PC-9 (cell line): ENCODE measurements at places on chromosomes 2 and 18. TPM values are rescaled to one million over a fixed set of nuclear protein-coding genes. Genes with fewer than 3 reads are reported as not detected.

Gene HRH4
- total RNA-seq: 0.18 TPM in 1 of 2 replicates, not detected in the other

Gene DOK6
- total RNA-seq: not detected in 2 replicates

Gene DUSP19
- total RNA-seq: 6.2 and 8.6 TPM in 2 replicates

Gene TUBB8B
- total RNA-seq: not detected in 2 replicates

Gene MATN3
- 1.0 and 1.9 TPM in 2 replicates for total RNA-seq

Gene DNAJC5G
- total RNA-seq: not detected in 2 replicates

Gene HOXD13
- not detected in 2 replicates for total RNA-seq

Gene IL18R1
- total RNA-seq: 1.9 and 3.4 TPM in 2 replicates

Gene SLC4A5
- 1.2 TPM in 1 of 2 replicates, not detected in the other for total RNA-seq

Gene ZNF892
- 2.8 and 3.1 TPM in 2 replicates for total RNA-seq

Gene ING5
- 79.7 and 106 TPM in 2 replicates for total RNA-seq

Gene ALPP
- total RNA-seq: 47.5 and 57.8 TPM in 2 replicates

Gene LTBP1
- total RNA-seq: 10.3 and 10.4 TPM in 2 replicates

Gene INHA
- total RNA-seq: 5.2 and 9.1 TPM in 2 replicates

Gene CFAP221
- total RNA-seq: not detected in 2 replicates

DNA sequence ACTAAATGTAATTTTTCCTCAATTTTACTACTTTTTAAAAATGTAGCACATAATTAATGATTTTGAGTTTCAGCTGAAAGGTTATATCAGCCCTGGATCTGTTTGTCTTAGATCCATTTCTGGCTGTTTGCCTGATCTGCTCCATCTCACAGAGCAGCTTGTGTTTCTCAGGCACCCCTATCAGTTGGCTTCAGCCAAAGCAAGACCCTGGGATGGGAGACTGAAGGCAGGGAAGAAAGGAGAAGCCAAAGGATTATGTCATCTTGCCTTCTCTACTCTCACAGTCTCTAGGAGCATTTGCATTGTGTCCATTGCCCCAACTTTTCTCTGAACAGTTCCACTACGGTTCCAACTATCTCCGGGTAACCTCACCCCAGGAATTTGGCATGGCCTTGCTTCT, 110.5 kb downstream of the CCDC148 start:
- no peak for DNase-seq

GRCh38 chr2:227848586-227848985, 22.8 kb upstream of the DAW1 start:
- peak; percentile 53 for DNase-seq

GRCh38 chr18:3706279-3707097, 256.5 kb downstream of the TGIF1 start:
- DNase-seq: no peak

DNA sequence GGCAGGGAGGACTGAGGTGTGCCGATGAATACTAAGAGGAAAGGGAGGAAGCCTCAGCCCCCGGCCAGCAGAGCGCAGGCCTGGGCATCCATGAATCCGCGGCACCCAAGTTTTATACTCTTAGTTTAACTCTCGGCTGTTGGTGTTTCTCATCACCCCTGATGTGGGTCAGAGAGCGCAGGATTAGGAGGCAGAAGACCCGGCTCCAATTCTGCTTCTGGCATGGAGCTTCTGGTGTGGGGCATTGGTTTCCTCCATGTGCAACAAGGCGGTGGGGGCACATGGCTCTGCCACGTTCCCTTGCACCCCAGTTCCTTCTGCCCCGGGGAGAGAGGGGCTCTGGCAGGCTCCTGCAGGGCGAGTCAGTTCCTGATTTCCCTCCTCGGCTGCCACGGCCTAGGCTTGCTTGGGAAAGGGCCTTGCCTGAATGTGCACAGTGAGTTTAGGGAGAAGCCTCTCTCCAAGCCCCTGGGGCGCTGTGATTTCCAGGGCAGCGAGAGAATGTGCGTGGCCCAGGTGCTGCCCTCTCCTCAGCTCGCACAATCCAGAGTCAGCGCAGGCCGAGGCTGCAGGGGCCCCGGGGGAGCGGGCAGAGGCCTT, 36.2 kb upstream of the DNMT3A start:
- no peak for DNase-seq

DNA sequence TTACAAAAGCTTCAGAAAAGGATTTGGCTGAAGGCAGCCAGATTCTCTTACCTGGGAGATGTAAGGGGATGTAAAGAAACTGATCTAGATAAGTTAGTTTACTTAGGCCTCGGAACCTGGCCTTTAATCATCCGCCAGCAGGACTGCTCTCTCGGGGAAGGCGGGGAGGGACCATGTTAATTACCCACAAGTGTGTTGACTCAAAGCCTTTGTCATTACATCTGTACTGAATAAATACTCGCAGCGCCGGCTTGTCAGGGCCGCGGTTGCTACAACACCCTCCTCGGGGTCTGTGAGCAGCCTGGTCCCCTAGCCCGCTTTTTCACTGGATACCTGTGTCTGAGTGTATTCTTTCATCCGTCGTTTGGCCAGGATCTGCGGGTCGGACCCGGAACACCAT, 6.7 kb downstream of the CHMP3 start:
- DNase-seq: no peak

DNA sequence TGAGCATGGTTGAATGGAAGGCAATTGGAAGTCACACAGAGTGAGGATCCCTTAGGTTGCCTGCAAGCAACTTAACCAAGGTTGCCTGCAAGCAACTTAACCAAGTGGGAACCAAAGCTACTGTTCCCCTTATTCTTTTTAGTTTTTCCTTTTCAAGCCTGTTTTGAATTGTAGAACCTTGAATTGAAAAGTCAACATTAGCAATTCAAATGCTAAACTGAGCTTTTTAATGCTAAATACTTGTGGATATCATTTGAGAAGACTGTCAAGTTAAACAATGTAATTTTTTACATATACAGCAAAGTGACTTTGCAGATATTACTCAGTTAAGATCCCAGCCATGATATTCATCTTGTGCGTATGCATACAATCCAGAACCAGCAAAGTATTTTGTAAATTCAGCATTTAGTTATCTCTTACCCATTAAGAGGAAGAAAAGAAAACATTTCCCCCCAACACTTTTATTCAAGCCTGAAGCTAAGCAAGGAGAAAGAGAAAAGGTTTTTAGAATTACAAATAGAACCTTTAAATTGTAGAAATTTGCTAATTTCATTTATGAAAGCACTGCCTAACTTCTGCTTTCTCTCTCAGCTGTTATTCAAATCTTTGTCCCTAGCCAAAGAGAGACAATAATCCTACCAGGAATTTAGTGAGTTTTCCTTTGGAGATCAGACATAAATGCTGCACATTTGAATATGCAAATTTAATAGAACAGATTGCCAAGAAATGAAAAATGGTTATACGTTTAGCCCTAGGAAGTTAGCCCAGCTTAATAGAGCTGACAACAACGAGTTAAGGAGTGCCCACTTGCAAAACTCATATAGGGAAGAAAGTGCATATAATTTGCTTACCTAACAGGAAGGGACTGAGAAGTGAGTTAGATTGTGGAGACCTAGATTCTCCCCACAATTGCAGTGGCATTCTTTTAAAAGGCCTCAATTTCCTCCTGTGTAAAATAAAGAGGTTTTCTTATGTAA, 643.2 kb upstream of the PIK3C3 start:
- no peak for DNase-seq

- DNase-seq: no peak
These were observed 239.8 kb downstream of the BCL11A start for GRCh38 chr2:60313470-60314172.

GRCh38 chr2:148430101-148430500, 214.4 kb upstream of the EPC2 start:
- DNase-seq: no peak

DNA sequence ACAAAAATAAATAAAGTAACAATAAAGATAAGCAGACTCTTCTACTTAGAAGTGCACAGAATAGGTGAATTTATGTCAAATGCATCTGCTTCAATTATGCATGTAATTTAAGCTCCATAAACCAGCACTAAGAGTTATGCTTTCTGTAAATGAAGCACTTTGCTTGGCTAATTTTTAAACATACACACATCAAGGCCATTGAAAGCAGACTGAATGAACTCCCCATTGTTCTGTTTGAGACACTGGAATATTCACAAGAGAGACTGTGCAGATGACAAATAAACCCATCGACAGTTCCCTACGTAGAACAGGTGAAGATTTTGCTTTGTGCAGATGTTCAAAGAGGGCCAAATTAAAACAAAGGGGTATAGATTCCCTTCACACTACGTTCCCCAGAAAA, 133.4 kb downstream of the PID1 start:
- DNase-seq: no peak

DNA sequence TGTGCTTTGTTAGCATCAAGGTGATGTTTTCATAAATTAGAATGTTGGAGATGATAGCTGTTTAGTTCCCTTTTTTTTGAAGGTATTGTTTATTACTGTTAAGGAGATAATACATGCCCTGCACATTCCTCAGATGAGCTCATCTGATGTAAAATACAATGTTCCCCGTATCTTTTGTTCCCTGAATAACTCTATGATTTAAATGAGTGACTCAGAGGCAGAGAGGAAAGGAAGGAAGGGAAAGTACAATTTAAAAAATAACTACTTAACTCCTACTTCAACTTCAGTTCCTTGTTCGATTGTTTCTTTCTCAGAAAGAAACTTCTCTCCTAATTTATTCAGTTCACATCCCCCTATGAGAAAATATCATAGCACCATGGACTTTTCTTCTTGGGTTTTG, 208.7 kb downstream of the KCNE4 start:
- DNase-seq: no peak

- no peak for DNase-seq
These were observed 3.7 kb upstream of the CRIM1 start for GRCh38 chr2:36351736-36352349.

DNA sequence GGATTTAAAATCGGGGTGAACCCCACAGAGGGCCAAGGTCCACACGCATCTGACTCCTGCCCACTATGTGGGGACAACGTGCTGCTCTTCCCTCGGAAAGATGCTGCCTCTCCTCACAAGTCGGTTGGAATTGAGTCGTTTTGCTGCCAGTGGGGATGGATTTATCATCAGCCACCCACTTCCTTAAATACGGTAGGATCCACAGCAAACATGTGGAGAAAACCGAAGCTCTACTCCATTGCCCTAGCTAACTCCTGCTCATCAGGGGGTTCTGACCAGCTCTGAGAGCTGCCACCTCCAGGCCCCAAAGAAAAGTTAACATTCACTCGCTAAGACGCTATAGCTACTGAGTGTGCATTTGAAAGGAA, 80.9 kb downstream of the CHRNA1 start:
- no peak for DNase-seq

- DNase-seq: no peak
These were observed 117.6 kb downstream of the BIRC6 start for GRCh38 chr2:32474381-32474780.

GRCh38 chr2:7840651-7841380, 841.0 kb upstream of the ID2 start:
- no peak for DNase-seq

DNA sequence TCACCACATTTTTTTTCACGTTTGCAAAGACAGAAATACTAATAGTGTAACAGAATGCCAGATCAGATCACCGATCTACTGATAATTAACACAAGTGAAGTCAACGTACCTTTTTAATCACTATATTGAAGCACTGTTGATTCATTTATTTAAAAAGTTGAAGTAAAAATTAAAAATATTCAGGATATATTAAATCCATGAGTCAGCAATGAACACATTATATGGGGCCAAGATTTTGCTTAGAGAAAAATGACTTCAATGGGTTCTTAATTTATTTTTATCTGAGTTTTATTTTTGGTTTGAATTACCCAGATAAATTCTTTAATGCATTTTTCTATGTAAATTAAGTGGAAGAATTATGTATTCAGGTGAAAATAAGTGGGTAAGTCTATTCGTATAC, 14.2 kb downstream of the SPHKAP start:
- DNase-seq: no peak

DNA sequence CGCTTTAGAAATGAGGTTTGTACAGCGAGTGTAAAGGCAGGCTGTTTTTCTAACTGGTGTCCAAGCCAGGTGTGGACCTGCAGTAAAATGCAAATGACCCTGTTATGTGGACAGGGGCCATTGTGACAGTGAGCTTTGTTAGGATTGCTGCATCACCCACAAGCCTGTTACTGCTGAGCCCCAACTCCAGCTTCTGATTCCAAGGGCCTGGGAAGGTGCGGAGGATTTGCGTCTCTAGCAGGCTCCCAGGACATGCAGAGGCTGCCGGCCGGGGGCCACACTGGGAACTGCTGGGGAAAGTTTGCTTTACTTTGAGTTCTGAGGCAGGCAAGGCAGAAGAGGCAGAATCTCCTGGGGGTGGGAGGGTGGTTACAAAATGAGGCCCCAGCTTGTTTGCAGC, 164.1 kb downstream of the GLI2 start:
- no peak for DNase-seq

DNA sequence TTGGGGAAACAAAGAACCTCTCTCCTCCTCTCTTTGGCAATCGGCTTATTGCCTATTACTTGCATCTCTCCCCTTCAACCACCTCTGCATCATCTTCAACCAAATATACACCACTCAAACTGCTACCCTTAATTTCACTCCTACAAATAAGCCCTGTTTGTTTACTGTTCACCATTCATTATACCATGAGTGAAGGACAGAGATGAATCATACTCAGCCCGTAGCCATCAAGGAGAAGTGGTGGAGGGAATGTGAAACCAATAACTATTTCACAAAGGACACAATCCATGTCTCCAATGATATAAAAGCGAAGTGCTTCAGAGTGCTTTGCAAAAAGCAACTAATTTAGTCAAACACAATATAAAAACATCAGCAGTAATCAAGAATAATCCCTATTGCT, 76.8 kb downstream of the CACNB4 start:
- DNase-seq: no peak

GRCh38 chr2:46869621-46870020, 46.0 kb downstream of the MCFD2 start:
- no peak for DNase-seq

DNA sequence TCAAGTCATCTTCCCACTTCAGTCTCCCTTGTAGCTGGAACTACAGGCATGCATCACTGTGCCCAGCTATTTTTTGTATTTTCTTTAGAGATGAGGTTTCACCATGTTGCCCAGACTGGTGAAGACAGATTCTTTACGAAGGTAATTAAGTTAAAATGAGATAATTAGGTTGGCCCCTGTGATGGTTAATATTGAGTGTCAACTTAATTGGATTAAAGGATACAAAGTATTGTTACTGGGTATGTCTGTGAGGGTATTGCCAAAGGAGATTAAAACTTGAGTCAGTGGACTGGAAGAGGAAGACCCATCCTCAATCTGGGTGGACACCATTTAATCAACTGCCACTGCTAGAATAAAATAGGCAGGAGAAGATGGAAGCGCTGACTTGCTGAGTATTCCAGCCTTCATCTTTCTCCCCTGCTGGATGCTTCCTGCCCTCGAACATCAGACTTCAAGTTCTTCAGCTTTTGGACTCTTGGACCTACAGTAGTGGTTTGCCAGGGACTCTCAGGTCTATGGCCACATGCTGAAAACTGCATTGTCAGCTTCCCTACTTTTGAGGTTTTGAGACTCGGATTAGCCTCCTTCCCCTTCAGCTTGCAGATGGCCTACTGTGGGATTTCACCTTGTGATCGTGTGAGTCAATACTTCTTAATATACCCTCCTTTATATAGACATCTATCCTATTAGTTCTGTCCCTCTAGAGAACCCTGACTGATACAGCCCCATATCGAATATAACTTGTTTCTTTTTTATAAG, 269.1 kb downstream of the TMX3 start:
- no peak for DNase-seq

DNA sequence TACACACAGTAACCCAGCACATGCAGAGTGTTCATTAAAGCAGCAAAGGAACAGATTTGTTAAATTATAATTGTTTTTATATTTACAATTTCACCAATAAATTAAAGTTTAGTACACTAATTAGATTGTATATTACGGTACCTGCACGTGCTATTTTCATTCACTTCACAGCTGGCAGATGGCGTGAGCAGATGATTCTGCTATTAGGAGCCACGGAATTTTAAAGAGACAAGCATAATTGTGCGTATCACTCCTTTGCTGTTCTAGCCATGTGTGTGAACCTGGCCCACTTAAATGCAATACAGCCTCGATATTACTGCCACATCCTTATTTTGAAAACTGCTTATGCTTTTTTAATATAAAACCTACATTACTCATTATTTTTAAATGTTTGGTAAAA, 332.8 kb upstream of the SOX11 start:
- DNase-seq: no peak
